ENCODE measurements at places on chromosomes 13 and 19. TPM values are rescaled to one million over a fixed set of nuclear protein-coding genes. Genes with fewer than 3 reads are reported as not detected.

DNA sequence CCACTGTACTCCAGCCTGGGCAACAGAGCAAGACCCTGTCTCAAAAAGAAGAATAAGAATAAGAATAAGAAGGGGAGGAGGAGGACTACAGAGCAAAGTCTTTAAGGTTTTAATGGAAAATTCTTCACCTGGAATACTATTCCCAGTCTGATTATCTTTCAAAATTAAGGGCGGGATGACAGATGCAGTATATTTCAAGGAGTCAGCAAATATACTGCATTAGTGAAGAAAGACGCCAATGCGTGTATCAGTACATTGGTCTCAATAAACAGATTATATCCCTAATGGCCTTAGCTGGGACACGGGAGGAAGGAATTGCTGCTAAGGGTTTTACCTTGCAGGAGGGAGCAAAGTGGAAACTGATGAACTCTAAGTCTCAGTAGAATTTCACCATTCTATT, 54.1 kb upstream of the PDCD5 start:
- no peak for DNase-seq

- no peak for DNase-seq
Measured at GRCh38 chr19:30240904-30241695, 131.1 kb upstream of the ZNF536 start.

- peak; percentile 14 for DNase-seq
Measured at GRCh38 chr13:100234524-100235136, 145.7 kb downstream of the PCCA start.

DNA sequence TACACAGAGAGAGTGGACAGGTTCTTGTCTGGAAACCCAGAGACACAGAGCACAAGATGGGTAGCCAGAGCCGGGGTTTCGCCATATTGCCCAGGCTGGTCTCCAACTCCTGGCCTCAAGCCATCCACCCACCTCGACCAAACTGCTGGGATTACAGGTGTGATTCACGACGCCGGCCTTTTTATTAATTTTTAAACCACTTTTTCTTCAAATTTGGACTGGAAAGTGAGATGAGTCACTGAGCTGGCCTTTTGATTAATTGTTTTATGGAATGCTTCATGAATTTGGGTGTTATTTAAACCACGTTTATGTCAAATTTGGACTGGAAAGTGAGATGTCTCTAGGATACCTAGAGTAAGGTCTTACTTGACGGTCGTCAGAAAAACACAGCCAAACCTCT, 12.1 kb upstream of the IGFL1 start:
- no peak for DNase-seq

DNA sequence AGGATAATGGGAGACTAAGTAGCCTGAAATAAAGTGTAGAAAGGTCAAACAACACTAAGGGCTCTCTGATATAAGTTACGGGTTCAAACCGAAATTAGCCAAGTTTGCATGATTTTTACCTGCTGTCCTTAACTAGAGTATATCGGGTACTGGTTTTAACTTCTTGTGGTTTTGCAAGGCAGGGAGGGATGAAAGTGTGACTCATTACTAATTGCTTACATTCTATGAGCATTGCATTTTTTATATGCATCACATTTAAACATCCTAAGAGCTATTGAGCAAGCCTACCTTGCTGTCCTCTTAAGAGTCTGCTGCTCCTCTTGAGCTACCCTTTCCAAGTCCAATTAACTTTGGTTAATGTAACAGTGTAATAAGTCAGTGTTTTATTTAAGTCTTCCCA, 415.4 kb downstream of the SLITRK5 start:
- DNase-seq: no peak

GRCh38 chr13:77583581-77583980, 48.1 kb downstream of the SCEL start:
- DNase-seq: no peak

Gene ZNF729
- not detected for total RNA-seq

DNA sequence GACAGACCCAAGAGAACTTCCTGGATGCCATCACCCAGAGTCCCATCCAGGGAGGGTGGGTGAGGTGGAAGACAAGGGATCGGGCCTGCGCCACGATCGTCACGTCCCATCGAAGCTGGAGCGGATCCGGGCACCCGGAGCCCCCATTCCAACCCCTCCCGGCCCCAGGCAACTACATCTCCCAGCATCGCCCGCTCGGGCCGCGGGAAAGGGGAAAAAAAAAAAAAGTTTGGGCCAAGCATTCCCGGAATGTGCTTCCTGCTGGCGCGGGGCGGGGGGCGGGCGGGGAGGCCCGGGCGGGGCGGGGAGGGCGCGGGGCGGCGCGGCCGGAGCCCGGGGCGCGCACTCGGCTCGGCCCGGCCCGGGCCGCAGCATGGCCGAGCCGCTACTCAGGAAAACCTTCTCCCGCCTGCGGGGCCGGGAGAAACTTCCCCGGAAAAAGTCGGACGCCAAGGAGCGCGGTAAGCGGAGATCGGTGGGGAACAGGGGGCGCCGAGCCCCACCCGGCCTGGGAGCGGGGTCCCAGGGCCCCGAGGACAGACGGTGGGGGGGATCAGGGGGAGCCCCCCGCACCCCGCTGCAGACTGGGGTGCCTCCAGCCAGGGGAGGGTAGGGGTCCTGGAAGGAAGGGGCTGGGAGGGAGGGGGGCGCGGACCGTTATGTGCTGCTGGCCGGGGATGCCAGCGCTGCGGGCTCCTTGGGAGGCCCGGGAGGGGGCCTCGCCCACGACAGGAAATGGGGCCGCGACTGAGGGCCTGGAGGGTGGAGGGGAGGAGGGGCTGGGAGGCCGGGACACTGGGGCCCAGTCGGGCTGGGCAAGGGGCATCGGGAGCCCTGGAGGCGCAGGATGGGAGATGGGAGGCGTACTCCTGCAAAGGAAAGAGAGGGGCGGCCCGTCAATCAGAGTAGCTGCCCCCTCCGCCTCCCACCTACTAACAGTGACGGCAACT, at the start of gene SYDE1:
TSS of gene SYDE1 (plus strand) at position 341 of the 950 bp plus-strand sequence. CDS start at position 374, 33 bp downstream.
- peak; percentile 59 for DNase-seq

Gene PSMC4
- total RNA-seq: 116 TPM

GRCh38 chr13:45662162-45662561, 40.0 kb upstream of the CBY2 start:
- DNase-seq: no peak

Gene SLC10A2
- not detected for total RNA-seq

- peak; percentile 59 for DNase-seq
Measured at GRCh38 chr19:1513499-1514294, 878 bp upstream of the ADAMTSL5 start.

GRCh38 chr13:29508876-29509252, 86.6 kb downstream of the SLC7A1 start:
- no peak for DNase-seq

DNA sequence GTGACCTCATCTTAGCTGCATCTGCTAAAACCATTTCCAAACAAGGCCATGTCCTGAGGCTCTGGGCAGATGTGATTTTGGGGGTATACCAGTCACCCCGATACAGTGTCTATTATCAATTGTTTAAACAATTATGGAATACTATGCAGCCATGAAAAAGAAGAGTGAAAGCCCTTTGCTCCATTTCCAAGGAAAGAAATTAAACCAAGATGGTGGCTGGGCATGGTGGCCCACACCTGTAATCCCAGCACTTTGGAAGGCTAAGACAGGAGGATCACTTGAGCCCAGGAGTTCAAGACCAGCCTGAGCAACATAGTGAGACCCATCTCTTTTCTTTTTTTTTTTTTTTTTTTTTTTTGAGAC, 763 bp downstream of the TEKTIP1 start:
- no peak for DNase-seq

Gene LAIR1
- total RNA-seq: under 0.01 TPM

Gene ARHGAP33
- total RNA-seq: 2.3 TPM

DNA sequence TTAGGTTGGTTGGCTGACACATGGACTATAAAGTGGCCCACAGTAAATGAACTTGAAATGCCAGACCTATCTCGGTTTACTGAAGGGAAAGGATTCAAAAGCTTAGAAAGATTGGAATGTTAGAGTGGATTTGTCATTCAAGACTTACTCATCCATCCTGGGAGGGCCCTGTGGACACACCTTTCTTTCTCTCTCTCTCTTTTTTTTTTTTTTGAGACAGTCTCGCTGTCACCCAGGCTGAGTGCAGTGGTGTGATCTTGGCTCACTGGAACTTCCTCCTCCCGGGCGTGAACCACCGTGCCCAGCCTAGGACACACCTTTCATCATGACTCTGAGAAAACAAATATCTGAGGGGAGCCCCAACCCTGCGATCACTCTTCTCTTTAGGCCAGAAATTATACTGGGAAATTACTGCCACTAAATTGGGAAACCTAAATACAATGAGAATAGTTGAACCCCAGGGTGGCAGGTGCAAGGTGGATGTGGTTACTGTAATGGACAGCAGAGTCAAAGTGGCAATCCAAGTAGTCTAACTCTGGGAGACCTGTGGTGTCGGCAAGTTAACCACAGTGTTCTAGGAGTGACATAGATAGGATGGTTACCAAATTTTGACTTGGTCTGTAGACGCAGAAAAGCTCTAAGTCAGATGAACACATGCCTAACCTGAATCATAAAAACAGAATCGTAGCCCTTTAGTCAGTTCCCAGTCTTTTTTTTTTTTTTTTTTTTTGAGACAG, 47.1 kb upstream of the ZMYM5 start:
- DNase-seq: no peak

DNA sequence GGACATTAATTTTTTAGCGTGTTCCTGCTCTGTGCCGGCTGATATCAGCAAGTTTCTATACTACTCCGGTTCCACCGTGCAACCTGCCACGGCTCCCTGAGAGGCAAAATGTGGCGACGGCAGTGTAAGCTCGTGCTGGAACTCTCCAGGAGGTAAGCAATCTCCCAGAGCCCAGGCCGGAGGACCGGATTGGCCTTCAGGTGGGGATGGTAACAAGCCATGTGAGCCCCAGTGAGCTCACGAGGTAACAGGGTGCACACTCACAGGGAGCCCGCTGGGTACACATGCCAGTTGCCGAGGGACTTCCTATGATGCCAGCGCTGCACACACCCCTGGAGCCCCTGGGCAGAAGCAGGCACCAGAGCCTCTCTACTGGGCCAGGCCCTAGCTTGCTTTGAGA, 38.5 kb downstream of the NAXD start:
- no peak for DNase-seq

Gene TNFSF9
- total RNA-seq: 0.32 TPM

Gene ZNF135
- 4.3 TPM for total RNA-seq

Gene MCEMP1
- not detected for total RNA-seq

- DNase-seq: peak; percentile 48
Measured at GRCh38 chr19:40585241-40585981, 8.7 kb downstream of the SHKBP1 start.

GRCh38 chr13:23608701-23609413, 38.6 kb downstream of the TNFRSF19 start:
- peak; percentile 60 for DNase-seq

DNA sequence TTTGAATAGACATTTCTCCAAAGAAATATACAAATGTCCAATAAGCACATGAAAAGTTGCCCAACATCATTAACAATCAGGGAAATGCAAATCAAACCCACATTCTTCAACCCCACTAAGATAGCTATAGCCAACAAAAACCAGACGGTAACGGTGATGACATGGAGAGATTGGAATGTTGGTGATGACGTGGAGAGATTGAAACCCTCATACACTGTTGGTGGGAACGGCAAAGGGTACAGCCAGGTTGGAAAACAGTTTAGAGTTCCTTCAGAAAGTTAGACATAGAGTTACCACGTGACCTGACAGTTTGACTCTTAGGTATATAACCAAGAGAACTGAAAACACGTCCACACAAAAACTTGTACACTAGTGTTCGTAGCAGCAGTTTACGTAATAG, 48.1 kb downstream of the TNFRSF19 start:
- peak; percentile 93 for DNase-seq

GRCh38 chr13:64936879-64937278, 2293.3 kb downstream of the PCDH9 start:
- no peak for DNase-seq

DNA sequence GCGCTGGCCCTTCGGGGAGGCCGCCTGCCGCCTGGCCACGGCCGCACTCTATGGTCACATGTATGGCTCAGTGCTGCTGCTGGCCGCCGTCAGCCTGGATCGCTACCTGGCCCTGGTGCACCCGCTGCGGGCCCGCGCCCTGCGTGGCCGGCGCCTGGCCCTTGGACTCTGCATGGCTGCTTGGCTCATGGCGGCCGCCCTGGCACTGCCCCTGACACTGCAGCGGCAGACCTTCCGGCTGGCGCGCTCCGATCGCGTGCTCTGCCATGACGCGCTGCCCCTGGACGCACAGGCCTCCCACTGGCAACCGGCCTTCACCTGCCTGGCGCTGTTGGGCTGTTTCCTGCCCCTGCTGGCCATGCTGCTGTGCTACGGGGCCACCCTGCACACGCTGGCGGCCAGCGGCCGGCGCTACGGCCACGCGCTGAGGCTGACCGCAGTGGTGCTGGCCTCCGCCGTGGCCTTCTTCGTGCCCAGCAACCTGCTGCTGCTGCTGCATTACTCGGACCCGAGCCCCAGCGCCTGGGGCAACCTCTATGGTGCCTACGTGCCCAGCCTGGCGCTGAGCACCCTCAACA, 1.2 kb downstream of the F2RL3 start:
- no peak for DNase-seq

GRCh38 chr19:3459089-3459881, 21.0 kb downstream of the SMIM24 start:
- peak; percentile 96 for DNase-seq

DNA sequence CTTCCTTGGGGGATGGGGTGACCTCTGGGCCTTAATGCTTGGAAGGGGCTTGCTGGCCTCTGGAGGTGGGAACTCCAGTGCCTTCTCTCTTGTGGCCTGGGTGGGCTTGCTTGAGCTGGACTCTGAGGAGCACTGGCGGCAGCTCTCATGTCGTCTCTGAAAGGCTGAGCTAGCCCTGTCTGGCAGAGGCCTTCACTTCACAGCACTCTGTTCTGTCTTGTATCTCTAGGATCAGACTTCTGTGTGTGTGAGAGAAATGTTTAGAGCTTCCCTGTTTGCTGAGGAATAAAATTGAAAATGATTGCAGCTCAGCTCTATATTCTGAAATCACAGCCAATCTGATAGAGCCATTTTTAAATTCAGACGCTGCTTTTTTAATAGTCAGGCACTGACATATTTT, 185.3 kb downstream of the KCNRG start:
- no peak for DNase-seq

DNA sequence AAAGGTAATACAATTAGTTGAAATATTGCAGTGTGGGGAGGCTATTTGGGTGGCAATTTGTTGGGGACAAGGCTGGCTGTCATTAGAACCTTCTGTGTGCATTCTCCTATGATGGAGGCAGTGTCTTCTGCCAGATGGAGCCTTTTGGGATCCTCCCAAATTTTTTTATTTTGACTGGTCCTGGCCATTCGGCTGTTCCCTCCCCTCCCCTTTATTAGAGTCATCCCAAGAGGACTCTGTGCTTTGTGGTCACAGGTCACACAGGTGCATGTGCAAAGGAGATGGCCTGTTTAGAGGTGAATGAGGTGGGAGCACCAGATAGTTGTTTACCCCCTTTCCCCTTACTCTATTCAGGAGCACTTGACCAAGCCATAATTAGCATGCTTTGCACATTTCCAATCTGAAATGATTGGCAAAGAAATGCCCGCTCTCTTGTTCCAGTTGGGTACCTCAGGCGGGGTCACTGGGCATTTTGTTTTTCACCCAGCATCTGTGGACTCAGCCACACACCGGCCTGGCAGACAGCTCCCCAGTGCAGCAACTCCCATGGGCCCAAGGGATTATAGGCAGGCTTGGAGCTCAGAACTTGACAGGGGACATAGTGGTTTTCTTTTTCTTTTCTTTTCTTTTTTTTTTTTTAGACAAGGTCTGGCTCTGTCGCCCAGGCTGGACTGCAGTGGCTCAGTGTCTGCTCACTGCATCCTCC, 19.8 kb downstream of the GATAD2A start:
- no peak for DNase-seq

Gene AKAP8
- total RNA-seq: 16.0 TPM

GRCh38 chr13:39665763-39666162, 10.3 kb downstream of the COG6 start:
- no peak for DNase-seq

All from fibroblast of villous mesenchyme (primary cell).